ENCODE measurements at places on chromosomes 1 and 21. TPM values are rescaled to one million over a fixed set of nuclear protein-coding genes. Genes with fewer than 3 reads are reported as not detected.

FCGR2B gene
- polyA plus RNA-seq = 282 TPM

GRCh38 chr1:168224991-168225390, 813 bp upstream of the SFT2D2 start:
- H3K4me1 ChIP-seq = peaks cover 39% of the 10 kb centered on the region
- no peaks in the 10 kb centered on the region for H3K27me3 ChIP-seq
- peaks cover 7% of the 10 kb centered on the region for H3K36me3 ChIP-seq
- no peak overlapping the region for H3K4me3 ChIP-seq

- no peak overlapping the region for H3K4me3 ChIP-seq
- no peaks in the 10 kb centered on the region for H3K4me1 ChIP-seq
- H3K27ac ChIP-seq = no peak overlapping the region
- H3K36me3 ChIP-seq = no peaks in the 10 kb centered on the region
- no peaks in the 10 kb centered on the region for H3K27me3 ChIP-seq
Measured at GRCh38 chr1:185017338-185017737, 28.0 kb upstream of the RNF2 start.

- no peak overlapping the region for H3K4me3 ChIP-seq
- no peak overlapping the region for H3K27ac ChIP-seq
- DNase-seq = no peak
- H3K36me3 ChIP-seq = no peaks in the 10 kb centered on the region
- no peaks in the 10 kb centered on the region for H3K27me3 ChIP-seq
Measured at GRCh38 chr21:43332861-43333297, 94.1 kb downstream of the SIK1 start.

All from B cell (primary cell).